Omental fat pad (tissue), 4 donors: ENCODE measurements at places on chromosomes 3 and 15. TPM values are rescaled to one million over a fixed set of nuclear protein-coding genes. Genes with fewer than 3 reads are reported as not detected.

- no peak for DNase-seq
These were observed 9.5 kb upstream of the RPLP1 start for GRCh38 chr15:69443032-69443611.

DNA sequence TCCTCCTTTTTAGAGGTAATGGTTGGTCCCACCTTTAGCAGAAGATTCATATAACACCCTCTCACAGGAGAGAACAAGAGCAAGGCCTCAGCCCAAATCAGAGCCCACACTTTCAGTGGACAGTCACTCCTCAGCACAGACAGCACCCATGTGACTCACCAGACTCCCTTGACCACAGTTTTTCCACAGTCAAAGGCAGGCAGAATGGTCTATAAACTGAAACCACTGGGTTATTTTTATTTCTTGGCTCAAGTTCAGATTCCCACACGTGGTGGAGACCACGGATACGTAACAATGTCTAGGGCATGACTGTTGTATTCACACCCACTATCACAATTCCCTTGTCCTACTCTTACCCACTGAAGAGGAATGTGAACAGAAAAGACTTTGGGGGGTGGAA is 237.8 kb upstream of the UBE2E1 start:
- no peak for DNase-seq

DNA sequence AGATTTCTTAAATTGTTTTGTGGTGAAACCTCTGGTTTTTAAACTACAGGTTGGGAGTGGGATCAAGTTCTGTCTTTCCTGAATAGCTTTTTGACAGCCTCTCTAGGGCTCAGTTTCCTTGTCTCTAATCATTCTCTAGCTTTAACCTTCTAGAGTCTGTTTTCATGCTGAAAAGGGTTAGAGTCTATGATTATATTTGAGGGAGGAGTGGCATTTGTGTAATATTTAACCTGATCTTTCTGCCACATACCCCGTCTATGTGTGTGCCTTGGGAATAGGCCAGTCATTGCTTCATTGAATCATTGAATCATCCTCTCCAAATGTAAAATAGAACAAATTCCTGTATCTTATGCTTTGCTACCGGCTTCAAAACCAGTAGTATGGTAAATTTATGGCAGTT is 204.9 kb downstream of the KLHL25 start:
- DNase-seq = no peak

GRCh38 chr3:36762918-36763849 is 1.2 kb downstream of the DCLK3 start:
- no peak for DNase-seq

DNA sequence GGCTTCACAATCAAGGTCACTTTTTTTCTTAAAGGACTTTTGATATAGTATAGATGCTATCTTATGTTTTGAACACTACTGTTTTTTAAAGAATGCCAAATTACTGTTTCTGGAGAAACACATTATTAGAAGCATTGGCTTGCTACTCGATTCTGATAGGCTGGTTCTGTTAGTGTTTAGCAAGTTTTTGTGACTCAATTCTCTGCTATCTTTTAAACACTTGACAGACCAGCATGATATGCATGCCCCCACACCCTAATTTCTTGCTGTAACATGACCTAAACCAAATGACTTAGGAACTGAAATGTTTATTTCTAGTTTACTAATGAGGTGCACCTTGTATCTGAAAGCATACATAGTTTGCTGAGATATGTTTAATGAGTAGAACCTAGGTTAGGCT is 5.5 kb upstream of the IL20RB start:
- DNase-seq = no peak

DNA sequence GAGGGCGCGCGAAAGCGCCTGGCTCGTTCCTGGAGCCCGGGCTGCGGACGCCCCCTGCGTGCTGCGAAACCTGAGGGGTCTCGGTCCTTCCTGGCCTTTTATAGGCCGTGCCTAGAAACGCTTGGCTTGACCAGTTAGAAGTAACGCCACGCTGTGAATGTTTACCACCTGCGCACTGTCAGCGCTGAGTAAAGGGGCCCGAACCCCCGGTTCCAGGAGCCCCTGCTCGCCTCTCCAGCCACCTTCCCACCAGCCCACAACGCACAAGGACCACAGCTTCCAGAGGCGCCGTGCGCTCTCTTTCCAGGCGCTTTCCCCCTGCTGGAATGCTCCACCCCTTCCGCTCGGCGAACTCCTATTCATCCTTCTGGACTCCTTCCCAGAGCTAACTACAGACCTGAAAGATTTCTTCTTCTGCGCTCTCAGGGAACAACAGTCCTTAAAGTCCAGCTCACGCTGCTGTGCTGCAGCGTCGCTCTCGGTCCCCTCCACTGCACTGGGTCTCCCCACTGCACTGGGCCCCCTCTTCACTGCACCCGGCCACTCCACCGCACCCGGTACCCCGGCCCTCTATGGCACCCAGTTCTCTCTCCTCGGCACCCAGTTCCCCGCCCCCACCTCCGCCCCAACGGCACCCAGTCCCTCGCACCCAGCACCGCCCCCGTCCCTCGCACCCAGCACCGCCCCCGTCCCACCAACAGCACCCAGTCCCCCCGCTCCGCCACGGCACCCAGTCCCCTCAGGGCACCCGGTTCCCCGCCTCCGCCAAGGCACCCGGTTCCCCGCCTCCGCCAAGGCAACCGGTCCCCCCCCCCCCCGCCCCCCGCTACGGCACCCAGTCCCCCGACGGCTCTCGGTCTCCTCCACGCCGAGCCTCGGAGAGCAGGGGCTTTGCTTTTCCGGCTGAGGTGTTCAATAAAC is 69.8 kb downstream of the SQOR start:
- DNase-seq = no peak

- no peak for DNase-seq
These were observed 3.0 kb upstream of the CD80 start for GRCh38 chr3:119562307-119562961.

GRCh38 chr15:69075440-69075839 is 60.9 kb downstream of the NOX5 start:
- DNase-seq = no peak

DNA sequence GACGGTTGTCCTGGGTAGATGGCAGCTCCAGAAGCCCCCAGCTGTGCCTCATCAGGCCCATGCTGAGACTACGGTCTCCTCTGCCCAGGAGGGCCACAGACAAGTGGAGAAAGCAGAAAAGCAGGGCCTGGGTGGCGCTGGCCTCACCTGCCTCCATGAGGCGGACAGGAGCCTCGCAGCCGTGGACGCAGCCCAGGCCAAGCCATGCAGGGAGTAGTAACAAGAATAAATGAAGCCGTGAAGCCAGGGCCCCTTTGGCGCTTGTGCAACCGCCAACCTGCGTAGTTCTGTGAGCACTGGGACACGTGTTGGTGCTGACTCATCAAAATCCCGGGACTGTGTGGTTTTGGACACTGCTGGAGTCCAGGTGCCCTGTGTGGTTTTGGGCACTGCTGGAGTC is 12.3 kb upstream of the MUC4 start:
- DNase-seq = no peak

- DNase-seq = no peak
These were observed 15.4 kb upstream of the CFAP20DC start for GRCh38 chr3:59065240-59065639.

GRCh38 chr3:2793987-2794386 is 316.2 kb downstream of the IL5RA start:
- no peak for DNase-seq

FBXL22 gene
- not detected for total RNA-seq

CELSR3 gene
- 0.48 TPM for total RNA-seq

ULK4 gene
- total RNA-seq = 16.5 TPM

LRRC31 gene
- total RNA-seq = not detected

DNAJA4 gene
- 19.0 TPM for total RNA-seq

SMCO1 gene
- not detected for total RNA-seq
